ENCODE measurements at places on chromosomes 1 and 21.

DNA sequence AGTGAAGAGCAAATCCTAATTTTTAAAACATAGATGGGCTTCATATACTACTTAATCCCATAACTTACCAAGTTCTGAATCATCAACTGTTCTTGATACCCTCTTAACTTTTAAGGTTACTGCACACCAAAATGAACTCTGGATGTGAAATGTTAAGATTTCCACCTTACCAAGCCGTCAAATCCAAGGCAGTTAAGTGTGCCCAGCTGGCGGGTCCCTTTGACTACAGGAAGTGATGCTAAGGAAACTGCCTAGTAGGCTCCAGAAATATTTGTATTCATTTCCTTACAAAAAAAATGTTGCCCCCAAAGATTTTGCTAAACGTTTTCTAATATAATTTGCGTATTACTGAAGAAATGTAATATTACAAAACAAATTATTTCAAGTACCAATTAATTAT, 10.7 kb downstream of the NRIP1 start:
- ATAC-seq = no peak

GRCh38 chr1:5514527-5515183, 477.6 kb downstream of the NPHP4 start:
- peak; percentile 85 for ATAC-seq

- ATAC-seq = no peak
Observed at GRCh38 chr21:35982717-35983116, 77.6 kb downstream of the SETD4 start.

DNA sequence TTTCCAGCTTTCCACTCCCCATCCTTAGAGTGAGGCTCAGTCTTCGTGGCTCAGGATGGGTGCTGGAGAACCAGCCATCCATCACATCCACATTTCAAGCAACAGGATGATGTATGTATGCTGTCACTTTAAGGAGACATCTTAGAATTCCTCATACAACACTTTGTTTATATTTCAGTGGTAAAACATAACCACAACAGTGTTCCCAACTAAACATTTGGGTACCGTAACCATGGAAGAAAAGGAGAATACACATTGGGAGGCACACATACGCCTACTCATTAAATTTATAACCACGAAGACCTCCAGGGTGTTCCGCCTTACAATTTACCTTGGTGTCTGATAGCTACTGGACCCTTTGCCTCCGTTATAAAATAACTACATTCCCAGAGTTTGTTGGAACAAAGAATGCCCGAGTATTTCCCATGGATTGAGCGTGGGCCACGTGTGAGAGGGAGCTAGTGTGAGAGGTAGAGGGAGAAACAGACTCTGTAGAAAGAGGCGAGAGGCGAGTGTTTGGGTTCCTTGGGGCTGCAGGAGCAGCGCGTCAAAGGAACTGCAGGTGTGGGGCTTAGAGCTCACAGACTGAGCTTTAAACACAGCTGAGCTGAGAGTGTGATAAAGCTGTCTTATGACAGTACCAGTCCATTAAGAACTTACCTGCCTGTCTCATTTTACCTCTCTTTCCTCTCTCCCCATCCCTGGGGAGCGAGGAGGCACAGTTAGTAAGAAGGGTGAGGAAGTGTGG, 111.5 kb upstream of the USP24 start:
- ATAC-seq = no peak

DNA sequence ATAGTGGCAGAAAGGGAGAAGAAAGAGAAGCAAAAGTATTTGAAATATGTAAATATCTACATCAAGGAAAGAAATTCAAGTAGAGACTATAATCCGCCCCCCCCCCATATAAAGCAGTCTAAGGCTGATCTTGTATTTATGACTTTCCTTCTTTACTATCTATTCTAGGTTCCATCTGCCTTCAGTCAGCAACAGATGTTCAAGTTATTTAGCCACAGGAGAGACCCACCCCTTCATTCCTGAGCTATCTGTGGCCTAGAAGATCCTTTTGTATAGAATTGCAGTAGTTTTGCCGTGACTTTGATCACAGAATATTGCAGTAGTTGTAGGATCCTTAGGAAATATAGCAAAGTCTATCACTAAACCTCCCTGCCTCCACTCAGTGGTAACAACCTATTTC, 10.7 kb upstream of the BSDC1 start:
- no peak for ATAC-seq

- no peak for ATAC-seq
Observed at GRCh38 chr1:50126927-50127715, 18.4 kb downstream of the ELAVL4 start.

GRCh38 chr1:165371588-165372225, 15.2 kb upstream of the LMX1A start:
- ATAC-seq = no peak
